DMS 273 treated with DMSO at 0.1 percent for 48 hours (cell line): ENCODE measurements at places on chromosomes 2 and 18.

DNA sequence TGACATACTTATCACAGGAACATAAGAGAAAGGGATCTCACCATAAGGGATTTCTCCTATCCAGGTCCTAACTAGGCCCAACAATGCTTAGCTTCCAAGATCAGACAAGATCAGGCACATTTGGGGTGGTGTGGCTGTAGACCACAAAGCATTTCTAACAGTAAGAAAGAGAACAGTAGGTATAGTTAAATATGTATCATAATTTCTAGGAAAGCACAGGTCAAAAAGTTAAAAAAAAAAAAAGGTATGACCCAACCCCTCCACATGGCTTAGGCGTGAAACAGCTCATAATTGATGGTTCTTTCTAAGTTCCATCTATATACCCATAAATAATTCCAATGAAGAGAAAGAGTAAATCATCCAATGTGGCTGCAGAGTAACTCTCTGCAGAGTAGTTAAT is 6.9 kb downstream of the PRKD3 start:
- DNase-seq: no peak

- no peak for DNase-seq
These were observed 1118.2 kb downstream of the DPP10 start for GRCh38 chr2:115560666-115561065.

- DNase-seq: no peak
These were observed 70.4 kb downstream of the RHBDD1 start for GRCh38 chr2:226906163-226906693.

DNA sequence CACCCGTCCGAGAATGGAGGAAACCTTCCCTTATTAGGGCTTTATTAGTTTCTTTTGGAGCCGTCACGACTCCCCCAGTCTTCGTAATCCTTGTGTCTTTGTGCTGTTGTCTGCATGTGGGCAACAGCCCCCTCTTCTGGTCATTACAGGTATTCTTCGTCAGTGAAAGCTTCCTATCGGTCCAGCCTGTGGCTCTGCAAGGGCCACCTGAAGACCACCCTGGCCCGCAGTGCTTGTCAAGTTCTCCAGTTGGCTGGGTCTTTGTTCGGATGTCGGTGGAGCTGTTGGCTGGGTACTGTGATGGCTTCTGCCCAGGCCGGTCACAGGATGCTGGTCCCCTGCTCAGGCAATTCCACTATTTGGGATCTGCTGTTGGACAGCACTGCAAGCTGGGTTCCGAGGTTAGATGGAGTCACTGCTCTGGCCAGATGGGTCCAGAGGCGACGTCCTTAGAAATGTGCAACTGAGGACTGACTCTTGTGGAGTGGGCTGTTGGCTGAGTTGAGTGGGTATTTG is 19.2 kb downstream of the E2F6 start:
- DNase-seq: peak; percentile 7

DNA sequence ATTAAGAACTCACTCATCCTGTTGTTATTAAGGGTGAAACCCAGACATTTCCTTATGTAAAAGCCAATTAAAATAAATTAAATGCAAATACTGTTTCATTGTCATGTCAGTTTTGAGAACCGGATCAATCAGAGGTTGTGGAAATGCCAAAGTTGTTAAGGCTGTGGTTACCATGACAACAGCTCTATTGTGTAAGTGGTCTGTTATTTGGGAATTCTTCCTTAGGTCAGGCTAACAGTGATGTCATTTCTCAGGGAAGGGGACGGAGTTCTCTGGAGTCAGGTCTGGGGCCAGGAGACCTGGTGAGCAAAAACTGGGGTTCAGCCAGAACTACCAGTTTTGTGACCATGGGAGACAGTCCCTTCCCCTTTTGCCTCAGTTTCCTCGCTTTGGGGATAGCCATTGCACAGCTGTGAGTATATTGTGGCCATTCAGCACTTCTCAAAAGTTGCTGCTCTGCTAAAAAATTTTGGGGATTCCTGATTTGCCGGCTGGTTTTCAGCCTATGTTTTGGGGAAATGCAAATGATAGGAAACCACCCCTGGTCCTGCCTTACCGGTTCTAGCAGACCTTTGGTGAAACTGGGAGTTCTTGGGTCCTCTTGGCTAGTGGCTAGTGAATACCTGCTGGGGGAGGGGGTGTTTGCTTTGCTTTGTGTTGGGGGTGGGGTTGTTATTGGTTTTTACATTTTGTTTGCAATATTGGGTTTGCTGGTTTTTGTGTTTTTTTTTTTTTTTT is 21.6 kb downstream of the HPCAL1 start:
- DNase-seq: no peak

DNA sequence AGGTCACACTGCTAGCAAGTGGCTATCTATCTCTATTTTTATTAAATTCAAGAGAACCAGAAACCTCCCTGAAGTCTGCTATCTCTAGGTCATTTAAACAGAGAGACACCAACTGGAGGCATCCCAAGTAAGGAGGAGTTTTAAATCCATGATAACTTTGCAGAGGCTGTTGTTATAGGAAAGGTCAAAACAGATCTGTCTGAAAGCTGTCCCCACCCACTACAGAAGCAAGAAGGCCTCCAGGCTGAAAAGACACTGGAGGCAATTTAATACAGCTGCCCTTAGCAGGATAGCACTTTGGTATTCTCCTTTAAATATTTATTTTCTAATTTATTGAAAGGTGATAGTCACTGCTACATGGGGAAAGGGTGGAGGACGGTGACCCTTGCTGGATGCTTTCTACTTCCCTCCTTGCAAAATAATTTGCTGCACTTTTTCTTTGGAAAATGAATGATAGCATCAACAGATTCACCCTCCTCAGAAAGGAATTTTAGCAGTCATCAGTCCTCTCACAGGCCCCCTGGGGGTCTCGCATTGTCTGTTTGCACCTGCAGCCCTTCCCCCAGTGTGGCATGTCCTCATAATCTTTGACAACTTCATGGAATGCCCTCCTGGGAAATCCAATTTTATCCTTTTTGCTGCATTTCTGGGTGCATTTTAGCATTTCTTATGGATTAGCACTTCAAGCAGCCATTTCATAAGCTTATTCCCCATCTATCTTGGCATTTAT is 429.5 kb upstream of the TNP1 start:
- no peak for DNase-seq

- DNase-seq: no peak
These were observed 74.5 kb upstream of the B3GNT7 start for GRCh38 chr2:231321021-231321420.

DNA sequence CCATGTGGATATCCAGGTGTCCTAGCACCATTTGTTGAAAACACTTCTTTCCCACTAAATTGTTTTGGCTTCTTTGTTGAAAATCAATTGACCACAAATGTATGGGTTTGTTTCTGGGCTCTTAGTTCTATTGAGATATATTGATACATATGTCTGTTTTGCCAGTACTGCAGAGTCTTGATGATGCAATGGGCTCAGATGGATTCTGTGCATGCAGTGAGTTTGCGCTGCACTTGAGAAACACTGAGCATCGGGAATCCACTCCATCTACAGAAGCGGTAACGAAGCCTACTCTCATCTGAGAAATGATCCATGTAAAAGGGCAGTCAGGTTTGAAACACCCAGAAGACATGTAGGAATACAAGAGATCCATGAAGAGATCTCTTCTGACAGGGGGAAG is 21.9 kb upstream of the DNAJC10 start:
- DNase-seq: no peak

- DNase-seq: no peak
These were observed 36.9 kb downstream of the KLF7 start for GRCh38 chr2:207128867-207129266.

DNA sequence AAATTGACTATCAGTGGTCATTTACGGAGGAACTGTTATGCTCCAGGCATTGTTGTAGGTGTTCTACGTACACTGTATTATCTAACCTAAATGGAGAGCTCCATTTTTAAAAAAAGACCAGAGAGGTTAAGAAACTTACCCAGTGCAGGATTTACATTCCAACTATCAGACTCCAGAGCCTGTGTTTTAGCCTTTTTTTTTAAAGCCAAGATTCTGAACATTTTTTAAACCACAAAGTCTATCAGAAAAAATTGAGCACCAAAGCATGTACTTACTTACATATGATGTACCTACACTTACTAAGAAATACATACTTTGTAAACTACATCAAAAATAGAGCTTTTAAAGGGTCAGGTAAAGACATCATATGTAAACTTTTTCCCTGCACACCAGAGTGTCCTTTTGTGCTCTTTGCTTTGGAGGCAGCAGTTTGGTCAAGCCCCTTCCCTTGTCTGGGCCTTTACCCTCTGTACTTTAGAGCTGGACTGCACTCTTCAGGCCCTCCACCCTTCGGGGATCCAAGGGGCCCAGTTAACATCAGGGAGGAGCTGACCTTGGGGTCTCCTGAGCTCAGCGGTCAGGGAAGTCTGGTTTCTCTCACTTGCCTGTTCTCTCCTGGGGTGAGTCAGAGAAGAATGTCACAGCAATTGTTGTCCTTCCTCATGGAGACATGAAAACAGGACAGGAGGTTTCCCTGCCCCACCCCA is 58.4 kb downstream of the ITGB1BP1 start:
- DNase-seq: no peak

GRCh38 chr2:98091738-98092137 is 4.8 kb downstream of the VWA3B start:
- DNase-seq: no peak

- DNase-seq: no peak
These were observed 221.5 kb upstream of the NCKAP5 start for GRCh38 chr2:133789743-133790142.
